ENCODE measurements at places on chromosomes 6 and 20.

DNA sequence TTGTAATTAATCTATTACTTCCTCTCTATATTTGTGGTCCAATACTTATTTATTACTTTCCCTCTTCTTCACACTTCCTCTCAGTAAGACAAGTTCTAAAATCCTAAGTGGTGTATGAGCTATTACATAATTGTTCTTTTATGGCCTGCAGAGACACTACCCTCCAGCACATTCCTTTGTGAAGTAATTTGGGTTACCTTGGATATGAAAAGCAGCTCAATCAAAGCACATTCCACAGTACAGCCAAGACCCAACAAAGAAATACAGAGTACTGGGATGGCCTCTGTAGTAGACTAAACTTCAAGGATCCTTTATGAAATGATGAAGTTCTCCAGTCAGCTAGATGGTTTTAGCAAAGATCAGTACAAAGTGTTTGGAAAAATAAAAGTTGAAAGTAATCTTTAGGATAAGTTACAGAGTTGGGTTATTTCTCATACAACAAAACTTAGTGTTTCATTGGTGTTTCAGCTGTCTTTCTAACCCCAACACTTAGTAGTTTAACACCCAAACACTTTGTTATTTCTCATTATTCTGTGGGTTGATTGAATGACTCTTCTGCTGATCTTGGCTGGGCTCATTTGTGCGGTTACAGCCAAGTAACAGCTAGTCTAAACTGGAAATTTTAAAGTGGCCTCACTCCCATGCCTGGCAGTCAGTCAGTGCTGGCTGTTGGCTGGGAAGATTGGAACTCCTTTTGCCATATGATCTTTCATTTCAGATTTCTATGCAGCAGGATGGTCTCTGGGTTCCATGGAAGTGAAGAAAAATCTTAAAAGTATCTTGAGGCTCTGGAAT is 161.5 kb upstream of the POU3F2 start:
- DNase-seq, result no peak

DNA sequence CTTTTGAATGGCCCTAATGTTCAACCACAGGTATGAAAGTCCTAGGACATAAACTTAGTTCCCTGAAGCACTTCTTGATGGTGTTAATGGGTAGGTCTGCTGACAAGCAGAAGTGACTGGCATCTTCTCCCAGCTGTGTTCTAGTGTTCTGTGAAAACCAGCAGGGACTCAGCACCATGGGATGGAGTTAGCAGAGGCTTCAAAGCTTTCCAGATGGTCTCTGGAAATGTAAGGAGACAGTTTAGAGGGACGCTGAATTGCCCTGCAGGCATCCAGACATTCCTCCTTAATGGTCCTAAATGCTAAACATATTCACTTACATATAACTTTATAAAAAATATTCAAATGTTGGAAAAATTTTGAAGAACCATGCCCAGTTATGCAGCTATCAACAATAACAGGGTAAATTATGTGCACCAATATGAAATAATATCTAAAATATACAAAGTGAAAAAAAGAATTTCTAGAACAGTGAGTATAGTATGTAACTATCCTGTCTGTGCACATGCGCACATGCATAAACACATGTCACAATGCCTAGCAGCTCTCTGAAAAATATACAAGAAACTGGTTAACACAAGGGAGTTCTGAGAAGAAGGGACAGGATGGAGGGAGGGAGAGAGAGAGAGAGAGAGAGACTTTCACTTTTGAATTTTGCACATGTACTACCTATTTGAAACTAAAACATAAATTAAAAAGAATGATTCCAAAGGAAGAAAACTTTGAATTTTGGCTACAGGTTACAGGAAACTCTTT is 87.2 kb downstream of the PRDM1 start:
- no peak for DNase-seq

DNA sequence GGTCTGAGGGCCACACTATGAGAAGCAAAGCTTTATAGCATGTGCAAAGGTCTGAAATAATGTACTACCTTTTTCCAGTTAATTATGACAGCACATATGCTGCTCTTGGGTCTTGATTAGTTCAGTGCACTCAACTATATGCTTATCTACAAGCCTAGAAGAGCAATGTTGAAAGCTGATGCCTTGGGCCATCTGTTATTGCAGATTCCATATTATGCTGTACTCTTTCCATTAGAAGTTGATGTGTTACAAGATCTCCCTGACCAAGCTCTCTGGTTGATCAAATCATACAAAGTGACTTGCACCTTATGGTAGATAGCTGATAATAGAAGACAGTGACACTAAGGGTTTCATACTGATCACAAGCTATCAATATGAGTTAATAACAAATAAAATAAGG is 327.3 kb downstream of the FRK start:
- DNase-seq, result peak; percentile 57

GRCh38 chr6:54624779-54625178 is 221.8 kb upstream of the FAM83B start:
- DNase-seq, result no peak

DNA sequence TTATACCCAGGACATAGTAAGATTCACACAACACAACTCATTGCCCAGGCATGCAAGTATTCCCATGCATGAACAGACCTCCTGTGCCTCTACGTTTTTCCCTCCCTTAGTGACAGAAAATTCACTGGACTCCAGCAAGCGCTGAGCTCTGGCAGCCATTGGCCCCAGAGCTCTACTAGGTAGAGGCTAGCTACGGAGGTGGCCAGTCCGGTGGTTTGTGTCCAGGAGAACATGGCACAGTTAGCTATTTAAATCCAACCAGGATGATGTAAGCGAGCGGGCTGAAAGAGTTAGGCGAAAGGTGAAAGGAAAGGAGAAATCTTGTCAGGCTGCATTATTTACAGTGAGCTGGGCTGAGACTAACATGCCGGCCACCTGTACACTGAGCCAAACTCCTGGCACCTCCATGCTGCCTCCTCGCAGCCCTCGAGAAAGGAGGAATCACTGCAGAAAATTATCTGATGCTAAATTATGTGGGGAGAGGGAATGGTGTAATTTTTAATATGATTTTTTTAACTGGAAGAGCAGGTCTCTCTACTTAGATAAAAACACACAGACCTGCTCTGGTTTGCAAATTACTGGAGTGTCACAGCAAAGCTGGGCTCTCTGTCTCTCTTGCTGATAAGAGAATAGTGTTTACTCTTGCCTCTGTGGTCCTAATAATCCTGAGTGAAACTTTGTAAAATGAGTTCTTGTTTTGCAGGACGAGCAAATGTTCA is 50.1 kb upstream of the ARMC2 start:
- DNase-seq, result peak; percentile 24

DNA sequence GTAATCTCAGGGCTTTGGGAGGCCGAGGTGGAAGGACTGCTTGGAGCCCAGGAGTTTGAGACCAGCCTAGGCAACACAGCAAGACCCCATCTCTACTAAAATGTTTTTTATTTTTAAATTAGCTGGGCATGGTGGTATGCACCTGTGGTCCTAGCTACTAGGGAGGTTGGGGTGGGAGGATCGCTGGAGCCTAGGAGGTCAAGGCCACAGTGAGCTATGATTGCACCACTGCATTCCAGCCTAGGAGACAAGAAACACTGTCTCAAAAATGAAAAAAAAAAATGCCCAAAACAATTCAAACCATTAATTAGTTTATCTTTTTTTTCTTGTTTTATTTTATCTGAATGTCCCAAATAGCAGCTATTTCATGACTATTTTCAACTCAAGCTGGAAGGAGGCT is 85.8 kb downstream of the GMPR start:
- DNase-seq, result no peak

- peak; percentile 33 for DNase-seq
Measured at GRCh38 chr6:110357664-110358552, at the start of gene METTL24. TSS of gene METTL24 (minus strand) at chr6:110358349. CDS start at chr6:110358272, 77 bp downstream.

- DNase-seq, result no peak
Measured at GRCh38 chr20:38554986-38555385, 26.0 kb upstream of the ADIG start.

GRCh38 chr6:118784641-118785164 is 109.2 kb upstream of the ASF1A start:
- no peak for DNase-seq

GRCh38 chr6:37566111-37566949 is 66.6 kb upstream of the CCDC167 start:
- DNase-seq, result peak; percentile 81

GRCh38 chr6:127475823-127476176 is 16.6 kb upstream of the KIAA0408 start:
- no peak for DNase-seq

DNA sequence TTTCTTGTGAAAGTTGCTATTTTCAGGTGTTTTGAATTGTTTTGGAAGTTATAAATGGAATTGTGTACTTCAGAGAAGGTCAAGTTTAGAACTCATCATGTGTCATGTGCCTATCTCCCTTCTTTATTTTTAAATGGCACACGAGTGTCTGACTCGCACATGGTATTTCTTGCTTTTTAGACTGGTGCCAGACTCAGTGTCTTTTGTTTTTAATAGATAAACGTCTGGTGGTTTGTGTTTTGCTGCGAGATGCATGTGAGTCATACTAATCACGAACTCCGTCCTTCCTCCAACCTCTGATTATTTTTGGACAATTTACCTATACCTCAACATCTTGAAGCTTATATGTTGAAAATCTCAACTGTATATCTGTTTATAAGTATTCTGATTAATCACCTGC is 292.1 kb downstream of the CDKAL1 start:
- no peak for DNase-seq

DNA sequence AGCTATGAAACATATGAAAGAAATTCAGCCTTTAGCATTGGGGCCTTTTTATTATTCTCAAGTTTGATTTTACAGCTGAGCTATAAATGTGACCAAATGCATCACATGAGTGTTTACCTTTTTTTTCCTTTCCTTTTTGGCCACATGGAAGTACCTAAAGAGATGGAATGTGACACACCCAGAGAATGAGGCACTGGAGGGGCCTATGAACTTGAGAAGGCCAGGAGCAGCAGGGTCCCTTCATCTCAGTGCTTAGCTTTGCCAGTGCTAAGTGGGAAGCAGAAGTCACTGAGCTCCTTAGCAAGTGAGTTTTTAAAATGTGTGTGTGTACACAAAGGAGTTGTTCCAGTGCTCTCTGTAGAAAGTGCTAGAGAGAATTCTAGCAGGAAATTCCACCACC is 44.7 kb downstream of the RREB1 start:
- no peak for DNase-seq

DNA sequence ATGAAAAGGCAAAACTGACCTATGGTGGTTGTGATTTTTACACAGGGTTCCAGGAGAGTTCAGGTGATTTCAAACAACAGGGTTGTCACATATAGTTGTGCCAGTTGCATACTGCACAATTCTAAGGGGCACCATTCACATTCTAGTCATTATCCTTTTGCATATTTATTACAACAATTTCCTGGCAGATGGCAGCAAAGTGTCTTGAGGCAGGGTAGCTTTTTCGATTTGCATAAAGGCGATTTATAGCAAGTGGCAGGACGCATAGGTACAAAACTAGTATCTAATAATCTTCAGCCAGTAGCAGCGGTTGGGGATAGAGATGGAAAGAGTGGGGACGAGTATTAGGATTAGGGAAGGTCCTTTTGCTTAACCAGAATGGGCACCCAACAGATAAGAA is 46.5 kb upstream of the TRAF3IP2 start:
- no peak for DNase-seq

DNA sequence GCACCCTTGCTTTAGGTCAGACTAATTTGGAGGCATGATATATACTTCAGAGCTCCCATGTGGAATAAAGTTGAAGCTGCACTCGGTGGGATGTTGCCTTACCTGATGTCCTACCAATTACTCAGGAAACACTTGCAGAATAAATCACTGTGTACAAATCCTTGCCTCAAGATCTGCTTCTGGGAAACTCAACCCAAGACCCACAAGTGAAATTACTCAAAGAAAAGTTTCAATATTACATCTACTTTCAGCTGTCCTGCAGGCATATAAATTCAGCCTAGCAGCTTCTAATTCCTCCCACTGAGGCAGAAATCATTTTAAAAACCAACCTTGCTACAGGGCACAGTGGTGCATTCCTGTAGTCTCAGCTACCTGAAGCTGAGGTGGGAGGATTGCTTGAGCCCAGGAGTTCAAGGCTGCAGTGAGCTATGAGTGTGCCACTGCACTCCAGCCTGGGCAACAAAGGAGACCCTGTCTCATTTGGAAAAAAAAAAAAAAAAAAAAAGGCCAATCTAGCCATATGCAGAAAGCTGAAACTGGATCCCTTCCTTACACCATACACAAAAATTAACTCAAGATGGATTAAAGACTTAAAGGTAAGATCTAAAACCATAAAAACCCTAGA is 20.7 kb upstream of the DCDC2 start:
- no peak for DNase-seq

DNA sequence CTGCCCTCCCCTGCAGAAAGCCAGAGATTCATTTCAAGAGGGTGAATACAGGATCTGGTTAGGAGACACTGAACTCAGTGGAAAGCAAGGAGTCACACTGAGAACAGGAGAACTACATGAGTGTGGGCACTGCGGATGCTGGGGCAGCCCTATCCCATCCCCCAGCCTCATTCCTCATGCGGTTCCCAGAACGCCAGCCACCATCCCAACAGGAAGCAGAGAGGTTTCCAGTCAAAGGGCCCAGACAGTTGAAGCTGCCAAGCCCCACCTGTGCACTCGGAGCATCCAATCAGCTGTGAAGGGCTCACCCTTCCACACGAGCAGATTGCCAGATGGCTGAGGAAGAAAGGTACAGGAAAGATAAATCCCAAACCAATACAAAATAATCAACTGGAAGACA is 50.7 kb upstream of the PRND start:
- no peak for DNase-seq

- DNase-seq, result no peak
Measured at GRCh38 chr6:137286368-137286767, 67.2 kb upstream of the IFNGR1 start.

- DNase-seq, result peak; percentile 50
Measured at GRCh38 chr6:55276745-55277530, 50.3 kb upstream of the GFRAL start.

DNA sequence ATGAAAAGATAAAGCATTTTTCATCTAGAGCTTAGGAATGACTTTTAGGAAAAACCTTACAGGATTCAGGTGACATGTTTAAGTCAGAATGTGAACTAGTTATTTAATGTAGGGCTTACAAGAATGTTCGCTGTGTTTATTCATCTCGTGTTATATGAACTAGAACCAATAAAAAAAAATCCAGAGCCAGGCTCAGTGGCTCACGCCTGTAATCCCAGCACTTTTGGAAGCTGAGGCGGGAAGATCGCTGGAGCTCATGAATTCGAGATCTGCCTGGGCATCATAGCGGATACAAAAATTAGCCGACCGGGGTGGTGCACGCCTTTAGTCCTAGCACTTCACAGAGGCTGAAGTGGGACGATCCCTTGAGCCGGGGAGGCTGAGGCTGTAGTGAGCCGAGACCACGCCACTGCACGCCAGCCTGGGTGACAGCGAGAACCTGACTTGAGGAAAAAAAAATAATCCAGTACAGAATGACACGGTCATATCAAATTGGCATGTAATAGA is 46.3 kb downstream of the OR2B2 start:
- peak; percentile 57 for DNase-seq

DNA sequence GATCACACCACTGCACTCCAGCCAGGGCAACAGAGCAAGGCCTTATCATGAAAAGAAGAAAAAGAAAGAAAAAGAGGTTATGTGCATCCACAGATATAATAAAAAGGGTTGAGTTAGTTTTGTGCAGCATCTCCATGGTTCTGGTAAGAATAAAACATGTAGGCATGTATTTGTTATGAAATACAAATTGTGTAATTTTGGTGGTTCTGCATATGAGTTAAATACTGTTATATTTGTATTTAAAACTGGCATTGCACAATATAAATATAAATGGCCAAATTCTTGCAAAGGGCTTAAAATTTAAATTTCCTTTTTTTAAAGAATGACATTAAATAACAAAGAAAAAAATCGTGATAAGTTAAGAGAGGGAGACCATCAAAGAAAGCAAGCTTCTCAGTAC is 159.1 kb upstream of the PREP start:
- no peak for DNase-seq

- DNase-seq, result peak; percentile 70
Measured at GRCh38 chr20:47950124-47950912, 165.0 kb upstream of the SULF2 start.

- DNase-seq, result no peak
Measured at GRCh38 chr6:161198176-161198575, 75.7 kb downstream of the AGPAT4 start.

All from BE2C (cell line).